ENCODE measurements at places on chromosomes 7 and 10.

DNA sequence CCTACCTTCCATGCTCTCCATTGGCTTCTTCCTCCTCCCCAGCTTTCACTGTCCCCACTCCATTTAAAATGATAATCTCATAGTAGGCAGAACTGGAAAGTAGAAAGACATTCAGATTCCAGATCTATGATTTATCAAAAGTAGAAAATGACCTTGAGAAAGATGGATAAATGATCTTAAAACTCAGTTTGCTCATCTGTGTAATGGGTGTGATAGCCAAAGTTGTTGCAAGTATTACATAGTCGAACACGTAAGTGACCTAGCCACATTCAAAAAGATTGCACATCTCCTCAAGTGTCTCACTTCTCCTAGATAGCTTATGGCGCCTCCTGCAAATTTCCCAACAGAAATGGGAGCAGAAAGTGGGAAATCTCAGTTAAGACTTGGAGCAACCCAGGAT lies 89.8 kb upstream of the FGL2 start:
- no peak for DNase-seq
- H3K4me1 ChIP-seq, result no peaks in the 10 kb centered on the region
- no peak overlapping the region for H3K4me3 ChIP-seq
- no peaks in the 10 kb centered on the region for H3K27me3 ChIP-seq
- peaks cover 7% of the 10 kb centered on the region for H3K36me3 ChIP-seq

- H3K4me3 ChIP-seq, result no peak overlapping the region
- DNase-seq, result no peak
- H3K27ac ChIP-seq, result no peak overlapping the region
Observed at GRCh38 chr10:15189133-15189885, 20.8 kb upstream of the NMT2 start.

DNA sequence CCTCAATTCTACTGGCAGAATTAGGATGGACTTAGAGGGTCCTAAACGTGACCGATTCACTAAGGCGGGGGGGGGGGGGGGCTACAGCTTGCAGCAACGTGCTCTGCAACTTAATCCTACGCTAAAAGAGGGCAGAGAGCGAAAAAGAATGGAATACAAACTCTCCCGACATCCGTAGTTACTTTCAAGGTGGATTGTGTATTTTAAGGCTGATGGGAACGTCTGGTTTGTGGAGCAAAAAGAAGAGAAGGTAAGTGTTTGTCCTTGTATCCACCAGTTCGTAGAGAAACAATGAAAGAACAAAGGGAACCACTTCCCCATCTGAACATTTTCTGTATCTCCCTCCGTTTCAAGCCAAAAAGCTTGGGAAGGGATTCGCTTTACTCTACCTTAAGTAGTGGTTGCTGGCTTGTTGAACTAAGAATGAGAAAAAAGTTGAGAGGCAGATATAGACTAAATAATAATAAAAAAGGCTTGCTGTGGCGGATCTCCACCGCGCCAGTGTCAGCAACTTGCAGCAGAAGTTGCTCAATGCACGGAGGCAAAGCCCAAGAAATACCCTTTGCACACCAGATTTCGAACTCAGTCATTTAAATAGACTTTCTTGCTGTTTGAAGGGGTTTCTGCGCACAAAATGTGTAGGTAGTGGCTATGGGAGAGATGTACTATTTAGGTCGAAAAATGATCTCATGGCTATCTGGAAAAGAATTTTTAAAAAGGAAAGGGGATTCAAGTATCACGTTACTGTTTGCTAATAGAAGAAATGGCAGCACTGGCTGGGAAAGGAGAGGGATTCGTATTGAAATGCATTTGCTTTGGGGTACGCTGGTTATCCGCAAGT lies 736 bp downstream of the SKIDA1 start:
- H3K27me3 ChIP-seq, result peaks cover 37% of the 10 kb centered on the region
- peak overlapping the region; percentile 84 for H3K4me3 ChIP-seq
- no peak for DNase-seq
- no peaks in the 10 kb centered on the region for H3K36me3 ChIP-seq

- H3K27ac ChIP-seq, result no peak overlapping the region
- H3K4me3 ChIP-seq, result no peak overlapping the region
- H3K36me3 ChIP-seq, result no peaks in the 10 kb centered on the region
Observed at GRCh38 chr7:95537468-95537867, 51.7 kb downstream of the ASB4 start.

DNA sequence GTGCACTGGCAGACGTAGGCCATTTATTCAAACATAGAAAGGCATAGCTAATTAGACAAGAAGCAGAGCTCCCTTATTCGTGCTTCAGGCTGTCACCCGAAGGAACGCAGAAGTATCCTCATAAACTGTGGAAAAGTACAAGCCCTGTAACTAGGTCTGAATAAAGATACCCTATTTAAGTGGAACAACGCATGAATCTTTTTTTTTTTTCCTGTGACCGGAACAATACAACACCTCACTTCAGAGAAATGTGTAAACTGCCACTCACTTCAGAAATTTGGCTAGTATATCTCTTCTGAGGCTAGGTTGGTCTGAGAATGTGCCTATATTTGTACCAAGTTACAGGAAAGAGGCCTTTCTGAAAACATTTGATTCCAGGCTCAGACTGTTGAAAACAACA lies 8.0 kb upstream of the CSTF2T start:
- H3K27ac ChIP-seq, result peak overlapping the region; percentile 80
- no peak for DNase-seq
- H3K36me3 ChIP-seq, result peaks cover 6% of the 10 kb centered on the region
- no peaks in the 10 kb centered on the region for H3K27me3 ChIP-seq
- peaks cover 31% of the 10 kb centered on the region for H3K4me1 ChIP-seq
- H3K4me3 ChIP-seq, result no peak overlapping the region

DNA sequence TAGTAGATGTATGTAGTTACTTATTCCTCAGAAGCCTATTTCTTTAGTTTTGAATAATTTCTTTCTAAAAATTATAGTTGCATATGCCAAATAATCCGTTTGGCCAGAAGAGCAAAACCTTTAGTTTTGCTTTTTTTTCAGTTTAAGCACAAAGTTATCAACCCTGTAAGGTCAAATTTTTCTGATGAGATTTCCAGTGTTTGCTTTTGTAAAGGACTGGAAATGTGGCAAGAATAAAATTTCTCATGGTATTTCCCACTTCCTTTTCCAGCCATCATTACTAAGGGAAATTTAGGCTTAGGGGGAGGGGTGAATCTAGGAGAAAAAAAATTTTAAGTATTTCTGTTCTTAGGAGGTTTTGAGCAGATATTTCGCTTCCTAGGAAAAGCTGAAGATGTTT lies 7.6 kb downstream of the CALD1 start:
- no peak overlapping the region for H3K4me3 ChIP-seq
- H3K36me3 ChIP-seq, result no peaks in the 10 kb centered on the region
- H3K4me1 ChIP-seq, result no peaks in the 10 kb centered on the region
- no peak overlapping the region for H3K27ac ChIP-seq
- no peak for DNase-seq

DNA sequence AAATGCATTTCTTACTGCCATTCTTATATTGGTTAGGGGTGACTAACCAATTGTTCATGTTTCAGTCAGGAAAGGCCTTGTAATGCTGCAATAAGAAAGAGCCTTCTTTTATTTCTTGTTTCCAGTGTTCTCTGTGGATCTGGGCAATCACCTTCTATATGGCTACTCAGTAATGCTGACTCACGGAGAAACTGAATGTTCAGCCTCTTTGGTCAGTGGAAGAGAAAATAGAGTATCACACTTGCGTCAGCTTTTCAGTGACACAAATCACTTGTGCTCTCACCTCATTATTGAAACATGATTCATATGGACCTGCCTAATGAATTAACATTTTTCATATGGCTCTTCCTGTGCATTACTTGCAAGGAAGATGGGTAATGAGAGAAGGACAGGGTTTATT lies 243.9 kb upstream of the POT1 start:
- no peaks in the 10 kb centered on the region for H3K36me3 ChIP-seq
- no peaks in the 10 kb centered on the region for H3K4me1 ChIP-seq
- H3K27ac ChIP-seq, result no peak overlapping the region
- no peaks in the 10 kb centered on the region for H3K27me3 ChIP-seq
- DNase-seq, result no peak
- no peak overlapping the region for H3K4me3 ChIP-seq

DNA sequence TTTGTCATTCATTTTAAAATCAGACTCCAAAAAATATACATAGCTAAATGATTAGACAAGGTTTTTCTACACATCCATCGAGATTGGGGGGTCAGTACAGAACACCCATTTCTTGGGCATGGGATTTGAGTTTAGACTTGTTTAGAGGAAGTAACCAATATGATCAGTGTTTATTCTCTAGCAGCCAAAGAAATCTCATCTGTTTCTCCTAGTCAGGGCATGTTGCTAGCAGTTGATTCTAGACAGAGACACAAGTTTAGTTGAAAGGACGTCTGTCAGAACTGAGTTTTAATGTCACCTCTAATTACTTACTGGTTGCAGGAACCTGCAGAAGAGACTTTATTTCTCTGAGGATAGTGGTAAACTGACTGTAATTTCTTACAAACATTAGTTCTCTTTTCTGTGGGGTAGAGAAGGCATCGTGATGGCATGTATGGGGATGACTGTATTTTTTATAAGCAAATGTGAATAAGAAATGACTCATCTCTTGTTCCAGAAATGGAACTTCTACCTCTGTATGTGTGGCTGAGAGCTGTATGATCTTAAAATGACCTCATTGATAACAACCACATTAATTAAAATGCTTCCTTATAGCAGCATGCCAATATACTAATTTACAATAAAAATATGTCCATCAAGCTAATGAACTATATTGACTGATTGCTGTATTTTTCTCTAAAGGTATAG lies 30.6 kb upstream of the RHOBTB1 start:
- H3K27me3 ChIP-seq, result peaks cover 7% of the 10 kb centered on the region
- no peak overlapping the region for H3K27ac ChIP-seq
- no peaks in the 10 kb centered on the region for H3K36me3 ChIP-seq
- H3K4me1 ChIP-seq, result no peaks in the 10 kb centered on the region

- DNase-seq, result no peak
- no peak overlapping the region for H3K27ac ChIP-seq
- H3K4me3 ChIP-seq, result no peak overlapping the region
- H3K27me3 ChIP-seq, result no peaks in the 10 kb centered on the region
- H3K36me3 ChIP-seq, result no peaks in the 10 kb centered on the region
- H3K4me1 ChIP-seq, result no peaks in the 10 kb centered on the region
Observed at GRCh38 chr10:28738200-28738599, 60.9 kb downstream of the BAMBI start.

DNA sequence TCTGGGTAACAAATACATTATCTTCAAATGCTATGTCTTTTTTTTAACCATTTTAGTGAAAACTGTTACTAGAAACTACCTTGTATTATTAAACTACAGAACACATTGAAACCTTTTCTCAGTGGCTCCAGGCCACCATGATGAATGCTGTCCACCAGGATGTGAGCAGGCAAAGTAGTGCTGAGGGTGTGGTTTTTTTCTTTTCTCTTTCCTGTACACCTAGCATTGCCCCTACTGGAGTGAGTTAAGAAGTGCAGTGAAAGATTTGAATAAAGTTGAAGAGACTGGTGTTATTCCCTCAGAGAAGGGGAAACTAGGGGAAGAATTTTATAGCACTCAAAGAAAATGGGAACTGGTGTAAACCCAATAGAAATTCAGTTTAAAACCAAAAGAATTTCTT lies 120.0 kb upstream of the SAMD8 start:
- peaks cover 34% of the 10 kb centered on the region for H3K4me1 ChIP-seq
- no peaks in the 10 kb centered on the region for H3K27me3 ChIP-seq
- H3K4me3 ChIP-seq, result no peak overlapping the region
- H3K27ac ChIP-seq, result peak overlapping the region; percentile 45

DNA sequence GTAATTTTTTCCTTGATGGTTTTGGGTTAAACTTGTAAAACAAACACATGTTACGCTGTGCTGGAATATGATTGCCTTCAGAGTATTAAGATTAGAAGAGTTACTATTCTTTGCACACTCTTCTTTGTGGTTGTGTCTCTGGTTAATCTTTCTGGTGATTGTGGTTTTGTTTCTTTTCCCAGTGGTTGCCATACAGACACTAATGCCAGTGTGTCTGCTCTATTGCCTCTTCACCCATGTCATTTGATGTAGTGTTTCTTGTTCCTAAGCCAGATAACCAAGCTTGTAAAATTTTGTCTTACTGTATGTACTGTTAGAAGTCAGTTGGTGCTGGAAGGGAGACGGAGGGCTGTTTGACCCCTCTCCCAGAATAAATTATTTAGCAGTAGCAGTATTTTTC lies 124.8 kb downstream of the PHTF2 start:
- DNase-seq, result no peak
- H3K4me1 ChIP-seq, result peaks cover 5% of the 10 kb centered on the region
- no peak overlapping the region for H3K4me3 ChIP-seq
- H3K27ac ChIP-seq, result no peak overlapping the region

DNA sequence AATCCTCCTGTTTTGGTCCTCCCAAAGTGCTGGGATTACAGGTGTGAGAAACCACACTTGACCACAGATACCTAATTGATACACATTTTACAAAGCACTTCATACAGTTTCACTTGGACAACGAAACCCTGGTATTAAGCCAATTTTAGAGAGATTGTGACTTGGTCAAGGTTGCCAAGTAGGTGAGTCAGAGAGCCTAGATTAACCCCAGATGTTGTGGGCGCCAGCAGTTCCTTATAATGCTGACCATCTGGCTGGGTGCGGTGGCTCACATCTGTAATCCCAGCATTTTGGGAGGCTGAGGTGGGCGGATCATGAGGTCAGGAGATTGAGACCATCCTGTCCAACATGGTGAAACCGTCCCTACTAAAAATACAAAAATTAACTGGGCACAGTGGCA lies 4.9 kb upstream of the PHKG1 start:
- H3K36me3 ChIP-seq, result peaks cover 27% of the 10 kb centered on the region
- H3K4me1 ChIP-seq, result peaks cover 7% of the 10 kb centered on the region
- no peak for DNase-seq
- H3K27ac ChIP-seq, result no peak overlapping the region
- no peak overlapping the region for H3K4me3 ChIP-seq
- H3K27me3 ChIP-seq, result no peaks in the 10 kb centered on the region

GRCh38 chr7:151271699-151272355 lies 23.3 kb upstream of the SMARCD3 start:
- H3K4me1 ChIP-seq, result peaks cover 9% of the 10 kb centered on the region
- no peaks in the 10 kb centered on the region for H3K27me3 ChIP-seq
- no peak for DNase-seq
- no peak overlapping the region for H3K4me3 ChIP-seq
- no peaks in the 10 kb centered on the region for H3K36me3 ChIP-seq

GRCh38 chr10:103676058-103676785 lies 179.2 kb downstream of the SH3PXD2A start:
- no peak overlapping the region for H3K27ac ChIP-seq
- no peaks in the 10 kb centered on the region for H3K27me3 ChIP-seq
- no peak overlapping the region for H3K4me3 ChIP-seq
- no peaks in the 10 kb centered on the region for H3K36me3 ChIP-seq
- DNase-seq, result no peak
- peaks cover 17% of the 10 kb centered on the region for H3K4me1 ChIP-seq

DNA sequence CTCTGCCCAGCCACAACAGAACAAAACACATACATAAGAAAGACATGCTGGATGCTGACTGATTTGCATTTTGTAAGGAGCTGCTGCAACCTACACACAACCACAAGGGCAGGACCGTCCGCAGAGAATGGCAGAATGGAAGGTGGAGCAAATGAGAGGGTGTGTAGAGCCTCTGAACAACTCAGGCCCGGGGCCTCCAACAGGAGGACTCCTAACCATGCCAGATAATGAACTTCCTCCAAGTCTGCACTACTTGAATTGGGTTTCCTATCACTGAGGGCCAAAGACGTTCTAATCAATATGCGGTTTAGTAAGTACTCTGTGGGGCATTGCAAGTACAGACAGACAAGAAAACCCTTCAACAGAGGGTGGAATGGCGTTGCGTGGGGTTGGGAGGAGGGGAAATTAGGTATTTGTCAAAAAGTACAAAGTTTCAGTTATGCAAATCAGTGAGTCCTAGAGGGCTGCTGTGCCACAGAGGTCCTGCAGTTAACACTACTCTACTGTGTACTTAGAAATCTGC lies 14.6 kb downstream of the VOPP1 start:
- DNase-seq, result peak; percentile 43
- peaks cover 25% of the 10 kb centered on the region for H3K36me3 ChIP-seq
- H3K4me3 ChIP-seq, result no peak overlapping the region
- no peaks in the 10 kb centered on the region for H3K27me3 ChIP-seq

Measured in activated CD8-positive, alpha-beta memory T cell treated with anti-CD3 and anti-CD28 coated beads, Interleukin-2, amount 10 ng/mL, durations not matched to agents 7 days and 5 days (primary cell).